Lower lobe of right lung (tissue), 2 donors: ENCODE measurements at places on chromosomes 13 and 19.

GRCh38 chr19:29482855-29483640 lies 42.7 kb upstream of the VSTM2B start:
- H3K27me3 ChIP-seq, result peaks cover 11% of the 10 kb centered on the region
- DNase-seq, result peak; percentile 10
- H3K36me3 ChIP-seq, result no peaks in the 10 kb centered on the region
- H3K4me3 ChIP-seq, result no peak overlapping the region
- H3K4me1 ChIP-seq, result no peaks in the 10 kb centered on the region
- H3K27ac ChIP-seq, result no peak overlapping the region

GRCh38 chr13:31717583-31717982 lies 21.7 kb upstream of the RXFP2 start:
- H3K4me3 ChIP-seq, result no peak overlapping the region
- no peaks in the 10 kb centered on the region for H3K4me1 ChIP-seq
- H3K36me3 ChIP-seq, result no peaks in the 10 kb centered on the region
- no peaks in the 10 kb centered on the region for H3K27me3 ChIP-seq
- no peak for DNase-seq

- H3K4me1 ChIP-seq, result peaks cover 20% of the 10 kb centered on the region
- DNase-seq, result no peak
- no peak overlapping the region for H3K4me3 ChIP-seq
These were observed 3.4 kb downstream of the TCF3 start for GRCh38 chr19:1648920-1649541.

GRCh38 chr19:28394725-28395124 lies 818.2 kb downstream of the UQCRFS1 start:
- H3K27ac ChIP-seq, result no peak overlapping the region
- peaks cover 5% of the 10 kb centered on the region for H3K27me3 ChIP-seq
- DNase-seq, result no peak
- no peaks in the 10 kb centered on the region for H3K36me3 ChIP-seq

DNA sequence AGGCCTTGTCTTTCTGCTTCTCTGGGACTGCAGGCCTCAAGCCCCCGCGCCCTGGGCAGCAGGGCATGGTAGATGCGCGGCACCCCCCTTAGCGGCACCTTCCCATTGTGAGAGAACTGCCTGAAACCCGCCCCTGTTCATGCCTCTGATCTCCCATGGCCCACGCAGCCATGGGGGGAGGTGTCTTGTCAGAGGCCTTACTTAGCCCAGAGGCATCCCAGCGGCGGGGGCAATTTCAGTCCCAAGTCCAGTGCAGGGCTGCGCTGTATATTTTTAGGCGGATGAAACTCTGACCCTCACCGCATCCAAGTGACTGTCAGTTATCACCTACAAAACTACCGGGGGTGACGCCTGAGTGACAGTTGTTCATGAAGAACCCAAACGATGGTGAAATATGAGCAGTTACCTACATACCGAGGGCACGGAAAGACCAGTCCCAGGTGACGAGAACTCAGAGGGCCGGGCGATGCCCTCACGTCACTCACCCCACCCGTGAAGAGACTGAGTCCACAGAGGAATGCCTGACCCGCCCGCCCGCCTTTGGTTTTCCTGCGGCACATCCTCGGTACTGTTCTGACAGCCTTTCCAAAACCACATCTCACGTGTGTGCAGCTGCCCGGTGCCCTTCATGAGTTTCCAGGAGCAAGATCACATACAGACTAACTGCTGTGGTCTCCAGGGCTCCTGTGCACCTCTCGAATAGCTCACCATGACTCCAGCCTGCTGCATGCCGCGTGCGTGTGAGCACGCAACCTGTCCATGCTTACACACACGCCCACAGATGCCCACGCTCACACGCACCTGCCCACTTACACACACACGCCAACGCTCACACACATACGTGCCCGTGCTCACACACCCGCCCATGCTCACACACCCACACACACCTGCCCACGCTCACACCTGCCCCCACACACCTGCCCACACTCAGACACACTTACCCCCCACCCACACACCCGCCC lies 14.4 kb downstream of the IL17D start:
- no peak overlapping the region for H3K4me3 ChIP-seq
- DNase-seq, result no peak
- no peaks in the 10 kb centered on the region for H3K36me3 ChIP-seq
- no peak overlapping the region for H3K27ac ChIP-seq

GRCh38 chr19:12055784-12056183 lies 3.0 kb upstream of the ZNF878 start:
- H3K4me3 ChIP-seq, result no peak overlapping the region
- no peaks in the 10 kb centered on the region for H3K27me3 ChIP-seq
- peaks cover 15% of the 10 kb centered on the region for H3K4me1 ChIP-seq
- no peak for DNase-seq
- no peak overlapping the region for H3K27ac ChIP-seq

- no peak overlapping the region for H3K4me3 ChIP-seq
- H3K27me3 ChIP-seq, result no peaks in the 10 kb centered on the region
- H3K36me3 ChIP-seq, result no peaks in the 10 kb centered on the region
- H3K4me1 ChIP-seq, result no peaks in the 10 kb centered on the region
- H3K27ac ChIP-seq, result no peak overlapping the region
- no peak for DNase-seq
These were observed 191.5 kb upstream of the RFC3 start for GRCh38 chr13:33626407-33626806.

GRCh38 chr13:21625366-21625765 lies 21.4 kb upstream of the MICU2 start:
- H3K36me3 ChIP-seq, result no peaks in the 10 kb centered on the region
- no peaks in the 10 kb centered on the region for H3K4me1 ChIP-seq
- H3K27ac ChIP-seq, result no peak overlapping the region
- H3K4me3 ChIP-seq, result no peak overlapping the region

DNA sequence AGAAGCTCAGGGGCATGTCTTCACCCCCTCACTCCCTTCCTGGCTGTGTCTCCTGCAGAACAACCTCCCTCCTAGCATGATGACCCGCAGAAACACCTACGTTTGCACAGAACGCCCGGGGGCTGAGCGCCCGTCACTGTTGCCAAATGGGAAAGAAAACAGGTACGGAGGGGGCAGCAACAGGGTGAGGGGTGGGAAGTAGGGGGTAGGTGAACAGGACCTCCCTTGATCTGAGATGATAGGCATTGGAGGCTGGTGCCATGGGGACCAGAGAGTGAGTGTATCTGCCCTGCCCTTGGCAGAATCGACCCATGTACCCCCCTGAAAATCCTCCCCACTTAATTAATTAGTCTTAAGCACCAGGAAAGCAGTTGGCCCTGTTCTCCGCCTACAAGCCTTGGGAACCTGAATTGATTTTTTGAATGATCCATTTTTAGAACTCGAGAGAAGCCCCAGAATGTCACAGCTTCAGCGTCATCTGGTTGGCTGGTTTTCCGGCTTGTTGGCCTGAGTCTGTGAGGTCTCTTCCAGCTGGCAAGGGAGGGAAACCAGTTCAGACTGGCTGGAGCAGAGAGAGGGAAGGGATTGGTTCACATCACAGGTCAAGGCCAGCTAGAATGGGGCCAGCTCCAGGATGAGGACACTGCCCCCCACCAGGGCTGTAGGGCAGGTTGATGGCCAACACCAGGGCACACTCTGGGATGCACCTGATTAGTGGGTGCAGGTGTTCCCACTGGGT lies 28.2 kb downstream of the CKM start:
- H3K27ac ChIP-seq, result no peak overlapping the region
- H3K4me3 ChIP-seq, result no peak overlapping the region
- H3K27me3 ChIP-seq, result no peaks in the 10 kb centered on the region
